Natural killer cell treated with Interleukin-12 subunit alpha and Interleukin-12 subunit beta and Interleukin-15 and Interleukin-18, amount 100 ng/mL, for 72 hours (primary cell): ENCODE measurements at places on chromosomes 12 and 14. TPM values are rescaled to one million over a fixed set of nuclear protein-coding genes. Genes with fewer than 3 reads are reported as not detected.

Gene MGP
- total RNA-seq: not detected

Gene PCNX1
- total RNA-seq: 81.7 TPM

Gene MYBPC1
- total RNA-seq: not detected

Gene ARMH4
- total RNA-seq: not detected
